Activated T-helper 1 cell treated with anti-CD3 and anti-CD28 coated beads, Interleukin-2, amount 50 U/mL, for 16 hours (primary cell): ENCODE measurements at places on chromosomes 11 and 22.

- DNase-seq = no peak
These were observed 29.6 kb downstream of the CAT start for GRCh38 chr11:34468209-34468841.

DNA sequence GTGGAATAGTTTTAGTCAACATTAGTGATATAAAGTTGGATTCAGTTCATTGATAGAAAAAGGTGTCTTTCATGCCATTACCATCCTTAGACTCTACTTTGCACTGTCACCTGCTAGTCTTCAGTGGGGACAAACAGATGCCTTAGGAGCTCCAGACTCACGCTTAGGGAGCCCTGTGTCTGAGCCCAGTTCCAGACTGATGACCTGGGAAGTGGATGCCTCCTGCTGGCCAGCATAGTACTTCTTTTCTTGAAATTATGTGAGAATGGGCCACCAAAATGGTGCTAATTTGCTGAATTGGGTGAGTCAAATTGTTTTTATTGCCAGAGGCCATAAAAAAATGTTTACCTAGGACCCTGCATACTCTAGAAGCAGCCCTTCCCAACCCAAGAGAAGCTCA lies 53.9 kb downstream of the NOX4 start:
- DNase-seq = no peak

GRCh38 chr11:5807580-5807979 lies 1.1 kb upstream of the OR52N2 start:
- no peak for DNase-seq

DNA sequence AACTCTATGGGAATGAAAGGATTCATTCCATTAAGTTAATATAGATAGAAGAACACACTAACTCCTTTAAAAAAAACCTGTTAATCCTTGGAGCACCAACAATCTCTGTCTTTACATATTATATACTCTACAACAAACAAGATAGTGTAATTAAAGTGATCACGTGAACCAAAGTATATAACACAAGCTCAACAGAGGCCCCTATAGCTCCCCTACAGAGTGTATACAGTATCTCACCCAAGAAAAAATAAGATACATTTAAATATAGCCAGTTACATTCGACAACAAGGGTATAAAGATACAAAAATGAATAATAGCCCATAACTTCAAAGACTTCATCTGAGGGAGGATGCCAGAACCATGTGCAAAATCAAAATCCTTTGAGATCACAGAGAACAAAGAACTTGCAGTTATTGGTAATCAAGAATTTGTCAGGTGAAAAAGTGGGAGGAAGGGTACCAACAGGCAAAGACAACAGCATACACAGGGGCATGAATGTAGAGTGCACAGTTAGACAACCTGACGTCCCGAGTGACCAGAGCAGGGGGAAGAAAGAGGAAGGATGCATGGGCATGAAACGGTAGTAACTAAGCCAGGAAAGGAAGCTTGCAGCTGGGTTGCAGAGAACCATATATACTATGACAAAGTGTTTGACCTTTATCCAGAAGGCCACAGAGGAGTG lies 4.7 kb downstream of the FCHSD2 start:
- DNase-seq = no peak

GRCh38 chr11:38517991-38518390 lies 1920.0 kb upstream of the RAG2 start:
- DNase-seq = no peak

DNA sequence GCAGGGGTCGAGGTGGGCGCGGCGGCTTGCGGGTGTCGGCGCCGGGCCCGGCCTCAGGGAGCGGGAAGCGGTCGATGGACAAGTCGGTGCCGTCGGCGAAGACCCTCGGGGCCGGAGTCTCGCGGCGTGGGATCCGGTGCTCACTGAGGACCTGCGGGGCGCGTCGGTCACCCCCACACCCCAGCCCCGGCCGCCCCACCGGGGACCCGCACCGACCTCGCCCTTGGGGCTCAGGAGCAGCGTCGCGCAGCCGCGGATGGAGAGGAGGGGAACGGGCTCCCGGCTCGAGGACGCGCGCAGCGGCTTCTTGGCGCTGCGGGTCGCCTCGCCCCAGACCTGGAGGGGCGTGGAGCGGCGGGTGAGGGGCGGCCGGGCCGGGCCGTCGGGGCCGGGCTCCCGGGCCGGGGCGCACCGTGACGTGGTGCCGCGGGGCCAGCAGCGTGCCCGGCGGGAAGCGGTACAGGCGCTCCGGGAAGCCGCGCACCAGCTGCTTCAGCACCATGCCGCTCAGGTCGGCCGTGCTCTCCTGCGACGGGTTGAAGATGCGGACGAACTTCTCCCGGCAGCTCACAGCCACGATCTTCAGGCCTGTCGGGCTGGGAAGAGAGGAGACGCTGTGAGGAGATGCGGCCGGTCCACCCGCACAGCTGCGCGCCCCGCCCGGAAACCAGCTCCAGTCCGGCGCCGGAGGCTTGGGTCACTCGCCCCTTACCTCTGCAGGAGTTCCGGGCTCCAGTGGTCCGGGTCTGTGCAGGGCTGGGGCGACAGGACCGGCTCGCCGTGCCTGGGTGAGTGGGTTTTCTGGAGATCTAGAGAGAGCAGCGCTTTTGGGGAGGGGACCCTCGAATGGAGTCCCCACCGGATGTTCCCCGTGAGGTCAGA lies 4.5 kb downstream of the LMNTD2 start:
- no peak for DNase-seq

DNA sequence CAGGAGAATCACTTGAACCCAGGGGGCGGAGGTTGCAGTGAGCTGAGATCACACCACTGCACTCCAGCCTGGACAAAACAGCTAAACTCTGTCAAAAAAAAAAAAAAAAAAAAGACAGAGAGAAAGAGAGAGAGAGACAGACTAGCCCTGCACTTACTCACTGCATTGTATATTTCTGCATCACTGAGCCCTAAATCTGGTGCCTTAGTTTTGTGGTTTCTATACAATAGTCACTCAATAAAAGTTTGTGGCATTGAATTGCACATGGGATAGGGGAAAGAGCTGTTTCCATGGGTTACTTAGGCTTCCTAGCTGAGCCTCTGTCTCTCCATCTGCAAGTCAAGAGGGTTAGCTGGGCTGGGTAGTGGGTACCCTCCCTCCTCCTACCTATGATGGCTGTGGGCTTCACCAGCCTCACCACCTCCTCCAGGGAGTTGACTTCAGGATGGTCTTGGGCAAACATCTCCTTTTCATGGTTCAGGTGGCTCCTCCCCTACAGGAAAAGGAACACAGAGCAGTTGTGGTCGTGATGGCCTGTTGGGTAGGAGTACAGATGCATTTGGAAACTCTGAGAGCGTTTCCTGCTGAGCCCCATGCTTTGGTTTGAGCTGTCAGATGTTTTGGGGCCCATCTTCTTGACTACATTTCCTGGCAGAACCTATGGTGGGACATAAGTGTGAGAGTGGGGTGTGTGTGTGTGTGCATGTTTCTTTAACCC lies 73.2 kb downstream of the CCDC81 start:
- DNase-seq = no peak

GRCh38 chr11:112509300-112509699 lies 248.6 kb upstream of the PLET1 start:
- DNase-seq = no peak

DNA sequence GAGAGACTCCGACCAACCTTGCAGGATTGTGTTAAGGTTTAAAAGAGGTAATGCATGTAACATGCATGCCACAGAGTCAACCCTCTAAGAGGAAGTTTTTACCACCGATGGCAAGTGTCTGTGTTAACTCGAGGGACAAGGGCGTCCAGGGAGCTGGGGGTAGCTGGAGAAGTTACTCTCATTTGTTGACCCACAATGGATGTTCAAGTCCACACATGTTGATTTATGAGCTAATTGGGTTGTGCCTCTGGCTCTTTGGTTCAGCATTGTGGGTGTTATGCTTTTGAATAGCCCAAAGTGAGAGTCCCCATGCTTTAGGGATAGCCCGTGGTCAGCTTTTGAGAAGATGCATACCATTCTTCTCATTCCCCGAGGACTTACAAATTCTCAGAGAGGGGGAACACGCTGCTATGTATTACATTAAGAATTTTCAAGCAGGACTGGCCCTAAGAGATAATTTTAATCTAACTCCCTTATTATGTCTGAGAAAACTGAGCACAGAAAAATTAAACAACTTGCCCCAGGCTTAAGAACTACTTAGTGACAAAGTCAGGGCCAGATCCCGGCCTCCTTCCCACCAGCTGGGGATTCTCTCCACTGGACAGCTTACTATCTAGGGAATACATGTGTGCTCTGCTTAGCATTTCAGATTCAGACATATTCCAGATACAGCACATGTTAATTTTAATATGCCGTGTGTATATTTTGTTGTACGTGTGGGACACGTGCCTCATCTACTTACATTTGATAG lies 5.2 kb upstream of the PLET1 start:
- DNase-seq = no peak

- DNase-seq = no peak
These were observed at the start of gene ANKRD13D for GRCh38 chr11:67289226-67289650. ANKRD13D (plus strand) TSS chr11:67289303; CDS start chr11:67289461, 158 bp downstream.

DNA sequence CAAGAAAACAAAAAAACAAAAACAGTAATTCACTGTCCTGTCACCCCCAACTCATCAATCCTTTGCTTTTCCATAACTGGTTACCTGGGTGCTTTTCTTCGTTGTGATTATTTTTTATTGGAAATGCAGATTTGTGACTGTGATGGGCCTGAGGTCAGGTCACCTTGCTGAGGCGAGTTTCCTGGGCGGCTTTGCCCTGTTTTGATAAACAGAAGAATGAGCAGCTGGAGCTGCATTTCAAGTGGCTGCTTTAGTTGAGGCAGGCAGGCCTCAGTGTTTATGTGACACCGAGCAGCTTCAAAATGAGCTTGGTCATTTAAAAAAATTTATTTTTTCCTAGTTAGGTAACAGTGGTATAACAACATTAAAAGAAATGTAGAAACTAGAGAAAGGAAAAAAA lies 22.2 kb downstream of the PTPRJ start:
- DNase-seq = no peak

- DNase-seq = no peak
These were observed 15.3 kb upstream of the OR10D3 start for GRCh38 chr11:124167826-124168231.

GRCh38 chr22:37806409-37807333 lies 1.1 kb upstream of the GCAT start:
- DNase-seq = no peak

DNA sequence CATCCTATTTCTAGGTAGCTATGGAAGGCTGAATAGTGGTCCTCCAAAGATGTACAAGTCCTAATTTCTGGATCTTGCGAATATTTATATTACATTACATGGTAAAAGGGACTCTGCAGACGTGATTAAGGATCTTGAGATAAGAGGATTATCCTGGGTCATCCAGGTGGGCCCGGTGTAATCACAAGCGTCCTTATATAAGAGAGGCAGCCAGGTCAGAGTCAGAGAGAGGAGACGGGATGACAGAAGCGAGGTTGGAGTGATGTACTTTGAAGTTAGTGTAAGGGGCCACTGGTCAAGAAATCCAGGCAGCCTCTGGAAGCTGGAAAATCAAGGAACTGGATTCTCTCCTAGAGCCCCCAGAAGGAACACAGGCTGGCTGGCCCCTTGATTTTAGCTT lies 70.1 kb upstream of the MYOD1 start:
- DNase-seq = no peak

DNA sequence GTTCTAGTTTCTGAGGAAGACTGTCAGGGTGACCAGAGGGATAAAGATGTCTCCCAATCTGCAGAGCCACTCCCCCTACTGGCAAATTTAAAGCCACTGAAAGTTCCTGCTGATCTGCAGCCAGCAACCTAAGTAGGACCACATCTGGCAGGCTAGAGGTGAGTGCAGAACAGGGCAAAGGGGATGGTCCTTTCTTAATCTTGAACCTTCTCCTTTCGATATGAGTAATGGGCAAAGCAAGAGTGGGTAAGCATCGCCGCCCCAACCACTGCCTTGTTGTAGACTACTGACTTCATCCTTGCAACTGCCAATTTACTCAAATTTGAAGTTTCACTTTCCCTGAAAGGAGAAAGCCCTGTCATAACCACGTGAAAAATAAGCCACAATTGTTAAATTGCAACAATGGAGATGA lies 30.7 kb downstream of the SCUBE2 start:
- DNase-seq = no peak

DNA sequence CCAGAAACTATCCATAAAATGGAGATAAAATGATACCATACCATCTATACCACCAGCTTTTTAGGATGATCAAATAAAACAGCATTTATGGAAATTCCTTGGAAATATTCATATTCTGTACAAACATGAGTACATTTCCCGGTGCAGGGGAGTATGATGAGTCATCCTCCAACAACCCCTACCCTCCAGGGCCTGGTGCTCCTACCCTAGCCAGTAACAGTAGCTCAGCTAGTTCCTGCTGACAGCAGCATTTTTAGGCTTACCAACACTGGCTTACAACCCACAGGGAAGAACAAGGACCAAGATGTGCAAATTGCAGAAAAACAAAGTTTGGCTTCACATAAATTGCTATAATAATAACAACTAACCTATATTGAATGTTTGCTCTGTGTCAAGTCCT lies 406.2 kb upstream of the CADM1 start:
- DNase-seq = no peak

- no peak for DNase-seq
These were observed 20.3 kb upstream of the PARVG start for GRCh38 chr22:44160421-44160820.

DNA sequence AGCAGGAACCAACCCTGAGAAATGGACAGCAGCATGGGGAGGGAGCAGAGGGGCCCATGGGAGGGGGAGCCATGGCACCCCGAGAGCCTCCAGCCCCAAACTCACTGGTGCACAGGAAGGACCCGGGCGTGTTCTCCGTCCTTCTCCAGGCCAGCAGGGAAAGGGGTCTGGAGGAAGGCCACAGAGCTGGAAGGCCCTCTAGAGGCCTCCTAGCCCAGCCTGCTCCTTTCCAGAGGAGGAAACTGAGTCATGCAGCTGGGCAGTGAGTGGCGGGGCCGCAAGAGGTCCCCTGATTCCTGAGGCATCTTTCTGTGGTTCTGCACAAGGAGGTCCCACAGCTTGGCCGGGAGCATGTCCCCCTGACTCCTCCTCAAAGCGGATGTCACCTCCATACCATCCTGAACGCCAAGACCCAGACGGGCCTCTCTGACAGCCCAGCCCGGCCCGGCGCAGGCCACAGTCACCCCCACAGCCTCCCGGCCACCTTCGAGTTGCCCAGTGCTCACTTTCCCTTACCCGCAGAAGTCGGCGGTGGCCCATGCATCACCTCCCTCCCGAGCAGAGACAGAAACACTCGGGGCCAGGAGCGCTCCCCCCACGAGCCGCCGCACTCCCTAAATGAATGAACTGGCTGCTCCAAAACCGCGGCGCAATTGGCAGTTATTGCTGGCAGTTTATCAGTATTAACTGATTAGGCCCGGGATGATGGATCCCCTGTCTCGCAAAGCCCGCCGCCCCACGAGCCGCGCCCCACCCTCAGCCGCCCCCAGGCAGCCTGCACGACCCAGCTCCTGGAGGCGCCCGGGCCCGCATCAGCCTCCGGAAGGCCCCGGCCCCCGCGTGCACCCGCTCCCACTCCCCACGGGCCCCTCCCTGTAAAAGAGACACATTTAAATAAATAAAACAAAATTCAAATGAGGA lies 272.5 kb downstream of the BUD13 start:
- no peak for DNase-seq
